Stimulated activated CD8-positive, alpha-beta memory T cell treated with anti-CD3 and anti-CD28 coated beads, Interleukin-7, amount 100 ng/mL, for 4 hours (primary cell): ENCODE measurements at places on chromosomes 7 and 10.
A peak's percentile ranks its signal among the peaks of the same experiment; 100 is the strongest.

DNA sequence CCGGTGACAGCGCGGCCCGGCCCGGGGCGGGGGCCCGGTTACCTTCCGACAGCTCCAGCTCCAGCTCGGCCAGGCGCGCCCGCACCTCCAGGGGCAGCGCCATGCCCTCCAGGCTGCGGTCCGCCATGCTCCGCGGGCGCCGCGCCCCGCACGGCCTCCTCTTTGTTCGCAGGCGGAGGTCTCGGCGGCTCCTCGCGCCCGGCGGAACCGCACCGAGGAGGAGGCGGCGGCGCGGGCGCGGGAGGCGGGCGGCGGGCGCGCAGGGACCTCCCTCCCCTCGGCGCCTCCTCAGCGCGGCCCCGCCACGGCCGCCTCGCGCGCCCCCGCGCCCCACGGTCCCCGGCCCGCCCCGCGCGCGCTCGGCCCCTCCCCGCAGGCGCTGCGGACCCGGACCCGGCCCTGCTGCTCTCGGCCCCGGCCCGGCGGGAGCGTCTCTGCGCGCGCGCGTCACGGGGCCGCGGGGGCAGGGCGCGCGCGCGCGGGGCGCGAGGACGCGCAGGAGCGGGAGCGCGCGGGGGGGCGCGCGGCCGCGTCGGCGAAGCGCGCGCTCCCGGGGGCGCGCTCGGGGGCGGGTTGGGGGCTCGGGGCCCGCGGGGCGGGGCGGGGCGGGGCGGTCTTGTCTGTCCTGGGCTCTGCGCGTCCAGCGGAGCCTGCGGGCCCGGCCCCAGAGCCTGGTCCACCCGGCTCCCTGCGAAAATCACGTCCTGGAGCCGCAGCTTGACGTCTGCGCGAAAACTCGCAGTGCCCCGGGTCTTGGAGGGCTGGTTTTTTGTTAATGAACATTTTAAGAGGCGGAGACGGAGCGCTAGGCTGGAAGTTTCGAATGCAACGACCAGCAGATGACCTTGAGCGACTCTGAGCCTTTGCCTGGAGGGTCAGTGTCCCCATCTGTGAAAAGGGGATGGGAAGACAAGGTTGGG is at the start of gene DIP2C:
Gene DIP2C (minus strand): TSS at position 217 of the 920 bp plus-strand sequence. CDS start 90 bp downstream, at position 127.
- no peak for DNase-seq

- no peak for DNase-seq
These were observed 890.2 kb upstream of the KCND2 start for GRCh38 chr7:119382726-119383125.

- no peak for DNase-seq
These were observed 22.7 kb downstream of the CDHR3 start for GRCh38 chr7:105985672-105986215.

DNA sequence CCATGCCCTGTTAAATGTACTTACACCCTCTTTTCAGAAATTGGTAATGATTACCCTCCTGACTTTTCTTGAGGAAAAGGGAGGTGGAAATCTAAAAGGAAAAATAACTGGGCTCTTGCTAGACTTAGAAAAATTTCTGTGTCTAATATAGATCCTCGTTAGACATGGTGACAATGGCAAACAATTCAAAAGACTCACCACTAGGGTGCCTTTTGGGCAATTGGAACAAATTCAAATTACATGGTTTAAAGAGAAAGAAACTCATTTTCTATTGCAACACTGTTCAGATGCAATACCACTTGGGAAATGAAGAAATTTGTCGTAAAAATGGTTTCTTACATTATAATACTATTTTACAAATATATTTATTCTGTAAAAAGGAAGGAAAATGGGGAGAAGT is 950.1 kb downstream of the GRM8 start:
- no peak for DNase-seq

DNA sequence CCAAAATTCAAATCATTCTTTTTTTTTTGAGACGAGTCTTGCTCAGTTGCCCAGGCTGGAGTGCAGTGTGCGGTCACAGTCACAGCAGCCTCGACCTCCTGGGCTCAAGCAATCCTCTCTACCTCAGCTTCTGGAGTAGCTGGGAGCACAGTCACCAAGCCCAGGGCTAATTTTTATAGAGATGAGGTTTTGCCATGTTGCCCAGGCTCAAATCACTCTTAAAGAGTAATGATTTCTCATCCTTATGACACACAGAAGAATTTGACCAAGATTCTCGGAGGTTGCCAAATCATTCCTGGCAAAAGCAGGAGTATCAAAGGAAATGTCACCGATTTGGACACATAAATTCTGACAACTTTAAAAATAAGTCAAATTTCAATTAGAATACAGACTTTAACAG is 39.1 kb downstream of the SIRT1 start:
- no peak for DNase-seq

GRCh38 chr7:155124706-155125105 is 54.6 kb downstream of the HTR5A start:
- DNase-seq: no peak

DNA sequence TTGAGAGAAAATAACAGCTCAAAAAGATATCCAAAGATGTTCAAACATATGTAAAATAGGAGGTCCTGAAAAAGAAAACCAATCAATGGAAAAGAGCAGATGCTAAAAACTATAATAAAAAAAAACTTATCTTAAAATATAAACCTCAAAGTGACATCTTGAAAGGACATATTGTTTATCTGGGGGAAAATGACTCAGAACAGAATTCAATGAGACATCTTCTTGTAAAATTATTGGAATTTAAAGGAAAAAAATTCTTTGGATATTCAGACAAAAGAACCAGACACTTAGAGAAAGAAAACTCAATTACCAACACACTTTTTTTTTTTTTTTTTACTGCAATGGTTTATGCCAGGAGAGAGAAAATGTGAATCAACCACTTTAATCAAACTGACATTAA is 58.9 kb downstream of the NAMPT start:
- no peak for DNase-seq

GRCh38 chr10:119360181-119360921 is 153.0 kb downstream of the GRK5 start:
- no peak for DNase-seq

DNA sequence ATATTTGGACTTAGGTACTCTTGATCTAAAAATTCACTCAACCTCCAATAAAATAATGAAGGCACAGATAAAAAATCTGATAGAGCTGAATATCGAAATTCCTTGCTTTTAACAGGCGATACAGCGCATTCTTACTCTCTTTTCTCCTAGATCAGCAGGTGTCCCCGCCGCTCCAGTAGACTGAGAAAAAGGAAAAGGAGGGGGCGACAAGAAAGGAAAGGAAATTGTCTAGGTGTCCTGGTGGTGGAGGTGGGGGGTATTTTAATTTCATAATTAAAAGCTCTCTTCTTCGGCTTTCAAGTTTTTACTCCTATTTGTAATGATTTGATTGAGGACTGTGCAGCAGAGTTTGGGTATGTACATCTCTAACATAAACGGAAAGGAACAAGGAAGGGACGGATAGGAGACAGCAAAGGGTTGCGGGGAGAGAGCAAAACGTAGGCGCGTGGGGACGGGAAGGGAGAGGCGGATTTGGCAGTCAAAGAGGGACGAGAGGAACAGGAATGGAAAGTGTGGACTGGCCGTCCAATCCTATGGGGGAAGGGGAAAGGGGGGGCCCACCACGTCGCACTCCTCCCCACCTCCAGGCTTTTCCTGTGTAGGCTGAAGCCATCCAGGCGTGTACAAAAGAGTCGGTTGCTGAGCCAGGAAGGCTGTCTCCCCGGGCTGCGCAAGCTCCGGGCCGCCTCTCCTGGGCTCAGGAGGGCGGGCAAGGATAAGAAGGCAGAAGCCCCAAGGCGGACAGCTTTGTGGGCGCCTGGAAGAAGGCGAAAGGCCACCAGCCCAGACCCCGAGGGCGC is 875 bp upstream of the HECTD2 start:
- DNase-seq: peak; percentile 5

DNA sequence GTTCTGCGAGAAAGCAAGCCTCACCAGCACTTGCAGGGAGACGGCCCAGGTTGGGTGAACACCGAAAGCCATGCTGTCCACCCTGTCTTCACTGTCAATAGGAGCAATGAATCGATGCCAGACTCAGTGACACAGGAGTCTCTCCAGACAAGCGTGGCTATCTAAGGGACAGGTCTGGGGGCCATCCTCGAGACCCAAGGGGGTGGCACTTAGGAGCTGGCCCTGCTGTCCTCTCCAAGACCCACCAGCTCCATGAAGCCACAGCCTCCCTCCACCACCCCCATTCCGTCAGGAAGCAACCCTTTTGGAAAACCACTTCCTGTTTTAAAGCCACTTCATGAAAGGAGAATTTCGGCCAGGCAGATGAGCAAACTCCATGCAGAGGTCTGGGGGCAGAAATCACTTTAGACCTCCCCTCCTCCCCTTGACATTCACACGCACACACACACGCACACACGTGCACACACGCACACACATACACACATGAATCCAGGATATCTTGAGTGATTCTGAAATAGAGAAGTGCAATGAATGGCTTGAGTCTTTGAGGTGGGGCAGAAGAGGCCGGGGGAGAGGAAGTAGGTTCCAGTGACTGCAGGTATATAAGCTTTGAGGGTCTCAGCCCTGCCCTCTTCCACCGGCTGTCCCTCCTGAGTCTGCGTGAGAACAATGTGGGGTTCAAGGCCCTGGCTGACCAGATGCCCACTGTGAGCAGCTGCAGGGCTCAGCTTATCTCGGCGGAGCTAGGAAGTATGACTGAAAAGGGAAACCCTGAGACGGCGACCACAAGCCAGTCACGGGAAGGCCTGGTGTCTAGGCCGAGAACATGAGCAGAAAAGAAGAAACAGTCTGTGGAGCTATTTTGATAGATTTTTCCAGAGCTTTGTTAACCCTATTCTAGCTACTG is 25.0 kb downstream of the RGS10 start:
- peak; percentile 40 for DNase-seq

DNA sequence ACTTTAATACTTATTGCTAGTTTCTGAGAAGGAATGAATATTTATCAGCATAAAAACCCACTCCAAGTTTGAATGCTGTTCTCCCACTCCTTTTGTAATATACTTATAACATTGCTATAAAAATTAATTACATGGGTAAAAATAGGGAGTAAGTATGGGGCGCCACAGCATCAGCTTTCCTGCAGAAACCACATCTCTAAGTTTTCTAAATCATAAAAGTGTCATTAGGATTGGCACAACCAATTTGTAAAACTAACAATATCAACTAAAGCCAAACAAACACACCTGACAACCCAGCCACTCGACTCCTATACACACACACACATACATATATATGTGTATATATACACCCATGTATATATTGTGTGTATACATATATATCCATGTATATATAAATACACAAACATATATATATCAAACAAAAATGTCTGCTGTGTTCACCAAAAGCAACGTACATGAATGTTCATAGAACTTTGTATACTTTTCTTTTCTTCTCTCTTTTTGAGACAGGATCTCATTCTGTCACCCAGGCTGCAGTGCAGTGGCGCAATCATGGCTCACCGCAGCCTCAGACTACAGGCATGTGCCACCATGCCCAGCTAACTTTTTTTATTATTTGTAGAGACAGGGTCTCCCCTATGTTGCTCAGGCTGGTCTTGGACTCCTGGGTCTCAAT is 14.8 kb upstream of the LRRC17 start:
- no peak for DNase-seq

GRCh38 chr10:113078282-113078907 is 128.3 kb downstream of the TCF7L2 start:
- no peak for DNase-seq

- DNase-seq: no peak
These were observed 8.0 kb downstream of the RSU1 start for GRCh38 chr10:16809074-16809718.

DNA sequence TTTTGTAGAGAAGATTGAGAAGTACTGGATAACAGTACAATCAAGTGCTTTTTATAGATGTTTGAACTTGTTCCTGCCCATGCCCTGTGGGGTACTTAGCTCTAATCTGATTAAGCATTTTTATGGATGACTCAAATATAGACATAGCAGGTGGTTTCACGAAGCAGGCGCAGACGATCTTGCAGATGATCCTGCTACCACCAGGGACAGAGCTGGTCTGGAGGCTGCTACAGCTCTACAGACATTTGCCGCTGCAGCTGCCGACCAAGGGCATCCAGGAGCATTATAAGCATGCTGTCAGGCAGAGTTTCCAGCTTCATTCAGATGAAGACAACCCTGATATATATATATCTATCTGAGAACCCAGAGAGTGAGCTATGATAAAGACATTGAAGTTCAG is 650.4 kb downstream of the NXPH1 start:
- DNase-seq: no peak

- DNase-seq: no peak
These were observed 13.2 kb downstream of the ITGB8 start for GRCh38 chr7:20343941-20344340.

DNA sequence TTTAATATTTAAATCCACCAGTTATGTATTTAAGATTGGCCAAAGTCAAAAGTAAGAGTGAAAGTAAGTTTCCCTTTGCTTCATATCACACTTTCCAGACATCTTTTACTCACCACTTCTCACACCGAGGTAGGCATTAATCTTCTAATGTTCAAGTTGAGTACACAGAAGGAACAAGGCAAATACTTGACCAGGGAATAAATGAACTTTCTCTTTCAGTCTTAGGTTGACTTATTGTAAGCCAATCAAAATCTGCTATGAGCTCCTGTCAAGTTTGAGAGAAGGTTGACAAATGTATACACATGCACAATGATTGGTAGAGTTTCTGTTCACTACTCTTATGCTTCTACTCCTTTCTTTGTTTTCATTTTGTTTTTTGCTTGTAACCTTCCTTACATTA is 842.5 kb downstream of the REEP3 start:
- DNase-seq: no peak

DNA sequence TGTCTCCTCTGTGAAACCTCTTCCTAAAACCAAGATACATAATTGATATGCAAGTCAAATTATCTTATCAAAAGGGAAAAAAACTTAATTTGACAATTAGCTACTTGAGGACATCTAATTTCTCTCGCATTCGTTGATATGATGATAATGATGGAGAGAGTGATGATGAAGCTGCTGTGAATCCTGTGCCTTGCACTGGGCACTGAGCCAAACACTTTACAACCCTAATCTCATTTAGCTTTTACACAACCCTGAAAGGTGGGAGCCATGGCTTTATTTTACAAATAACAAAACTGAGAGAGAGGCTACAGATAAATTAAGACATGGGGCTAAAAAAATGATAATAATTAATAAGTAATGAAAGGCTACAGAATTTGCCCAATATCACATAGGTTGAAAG is 176.0 kb downstream of the NOC3L start:
- DNase-seq: no peak

DNA sequence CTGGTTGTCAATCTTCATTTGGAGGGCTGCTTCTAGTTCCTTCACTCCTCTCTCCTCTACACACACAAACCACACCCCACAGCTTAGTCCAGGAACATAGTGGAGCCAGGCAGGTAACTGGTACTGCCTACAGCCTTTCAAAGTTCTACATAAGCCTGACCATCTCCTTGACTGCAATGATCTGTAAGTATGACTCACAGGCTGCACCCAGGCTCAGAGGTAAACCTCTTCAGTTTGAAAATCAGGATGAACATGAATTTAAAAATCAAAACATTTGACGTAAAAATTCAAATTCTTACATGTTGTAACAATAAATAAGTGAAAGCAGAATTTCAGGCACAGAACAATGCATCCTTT is 68.7 kb upstream of the C10orf120 start:
- DNase-seq: no peak
